ENCODE measurements at places on chromosomes 2 and 18. TPM values are rescaled to one million over a fixed set of nuclear protein-coding genes. Genes with fewer than 3 reads are reported as not detected.

- H3K27me3 ChIP-seq: peaks cover 5% of the 10 kb centered on the region
- no peak overlapping the region for H3K4me3 ChIP-seq
- no peak overlapping the region for H3K27ac ChIP-seq
- no peaks in the 10 kb centered on the region for H3K36me3 ChIP-seq
These were observed 137.8 kb downstream of the BCL2 start for GRCh38 chr18:63181706-63182309.

DNA sequence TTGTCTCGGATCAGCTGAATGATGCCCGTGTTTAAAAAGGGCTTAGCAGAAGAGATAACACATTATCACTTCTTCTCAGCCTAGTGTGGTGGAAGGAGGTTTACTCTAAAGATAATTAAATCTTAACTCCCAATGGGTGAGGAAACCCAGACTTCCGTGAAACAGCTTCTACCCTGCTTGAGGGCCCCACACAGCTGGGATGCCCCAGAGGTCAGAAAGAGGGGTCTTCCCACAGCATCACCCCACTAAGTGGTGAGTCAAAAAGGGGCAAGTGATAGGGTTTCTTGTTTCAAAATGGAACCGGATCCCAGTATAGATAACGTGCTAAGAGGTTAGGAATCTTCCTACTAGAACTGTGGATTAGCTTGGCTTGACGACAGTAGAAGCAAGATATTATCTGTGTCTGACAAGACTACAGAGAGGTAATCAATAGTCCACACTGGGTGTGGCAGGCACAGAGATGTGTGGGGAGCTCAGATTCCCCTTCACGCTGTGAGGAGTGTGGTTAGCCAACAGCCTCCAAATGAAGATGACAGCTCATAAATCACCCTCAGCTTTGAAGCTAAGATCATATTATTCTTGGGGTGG is 129.6 kb upstream of the COPS8 start:
- H3K27me3 ChIP-seq: no peaks in the 10 kb centered on the region
- no peak overlapping the region for H3K4me3 ChIP-seq
- H3K36me3 ChIP-seq: no peaks in the 10 kb centered on the region
- no peak overlapping the region for H3K27ac ChIP-seq

GRCh38 chr2:42092084-42092996 is 44.5 kb downstream of the PKDCC start:
- H3K27me3 ChIP-seq: no peaks in the 10 kb centered on the region
- no peak for DNase-seq

DNA sequence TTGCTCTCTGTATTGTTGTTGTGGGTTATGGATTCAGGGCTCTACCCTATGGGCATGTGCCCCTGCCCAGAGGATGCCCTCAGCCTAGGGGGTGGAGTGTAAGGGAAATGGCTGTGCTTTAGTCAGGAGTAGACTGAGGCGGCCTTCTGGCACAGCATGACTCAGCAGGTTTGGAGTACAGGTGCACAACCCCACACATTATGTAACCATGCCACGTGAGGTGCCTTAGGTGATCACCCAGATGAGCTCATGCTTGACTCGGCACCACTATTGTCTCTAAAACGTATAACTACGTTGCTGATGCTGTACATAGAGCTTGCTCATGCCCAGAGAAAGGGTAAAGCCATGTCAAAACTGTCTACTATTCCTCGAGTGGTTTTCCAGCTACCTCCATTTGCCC is 48.3 kb upstream of the ZC3H15 start:
- H3K4me3 ChIP-seq: no peak overlapping the region
- no peak for DNase-seq
- H3K27ac ChIP-seq: no peak overlapping the region
- H3K36me3 ChIP-seq: no peaks in the 10 kb centered on the region

DNA sequence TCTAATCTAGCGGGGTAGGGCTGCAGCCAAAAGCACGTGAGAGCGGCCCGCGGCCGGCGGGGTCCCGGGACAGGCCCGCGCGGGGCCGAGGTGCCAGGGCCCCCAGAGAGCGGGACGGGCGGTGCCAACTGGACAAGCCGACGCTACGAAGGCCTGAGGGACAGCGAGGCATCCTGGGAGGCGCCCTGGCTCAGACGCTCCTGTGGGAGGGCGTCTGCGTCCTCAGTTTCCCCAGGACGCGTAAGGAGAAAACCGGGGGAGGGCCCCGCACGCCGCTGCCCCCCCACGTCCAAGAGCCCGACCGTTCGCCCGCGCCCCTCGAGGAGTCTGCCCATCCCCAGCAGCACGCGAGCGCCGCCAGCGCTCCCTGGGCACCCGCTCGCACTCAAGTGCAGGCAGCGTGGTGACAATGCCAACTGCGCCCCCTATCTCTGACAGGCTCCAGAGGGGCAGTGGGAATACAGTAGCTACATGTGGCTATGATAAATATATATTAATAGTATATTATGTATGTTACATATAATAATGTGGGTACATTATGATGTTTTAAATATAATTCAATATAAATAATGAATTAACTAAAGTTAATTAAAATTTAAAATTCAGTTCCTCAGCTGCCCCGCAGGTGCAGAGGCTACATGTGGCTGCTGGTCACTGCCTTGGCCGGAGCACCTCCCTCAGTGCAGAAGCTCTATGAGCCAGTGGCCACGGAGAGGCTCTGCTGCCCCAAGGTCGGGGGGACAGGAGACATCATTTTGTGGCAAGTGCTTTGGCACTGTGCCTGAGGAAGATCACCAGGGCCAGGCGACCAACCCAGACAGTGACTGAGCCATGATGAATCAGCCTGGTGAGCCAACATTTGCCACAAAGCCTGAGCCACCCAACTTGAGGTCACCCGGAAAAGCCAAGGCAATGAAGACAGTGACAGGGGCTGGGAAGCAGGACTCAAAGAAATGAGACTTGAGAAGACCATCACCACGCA is 5.5 kb upstream of the SFT2D3 start:
- peaks cover 6% of the 10 kb centered on the region for H3K4me1 ChIP-seq
- no peak for DNase-seq
- no peak overlapping the region for H3K4me3 ChIP-seq
- H3K36me3 ChIP-seq: no peaks in the 10 kb centered on the region

DNA sequence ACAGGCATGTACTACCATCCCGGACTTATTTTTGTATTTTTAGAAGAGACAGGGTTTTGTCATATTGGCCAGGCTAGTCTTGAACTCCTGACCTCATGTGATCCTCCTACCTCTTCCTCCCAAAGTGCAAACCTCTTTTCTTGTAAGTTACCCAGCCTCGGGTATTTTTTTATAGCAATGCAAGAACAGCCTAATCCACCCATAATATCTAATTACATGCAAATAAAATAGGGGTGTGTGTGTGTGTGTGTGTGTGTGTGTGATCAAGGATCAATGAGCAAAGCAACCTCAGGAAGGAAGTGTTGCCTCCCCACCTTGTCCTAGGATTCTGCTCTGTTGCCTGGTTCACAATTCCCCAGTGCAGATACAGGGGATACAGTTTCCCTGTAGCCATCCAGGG is 45.6 kb downstream of the NGEF start:
- H3K4me3 ChIP-seq: no peak overlapping the region
- no peaks in the 10 kb centered on the region for H3K36me3 ChIP-seq
- H3K4me1 ChIP-seq: no peaks in the 10 kb centered on the region
- H3K27ac ChIP-seq: no peak overlapping the region

The EPAS1 gene
- polyA plus RNA-seq: 96.7 TPM

The IL1B gene
- 221 TPM for polyA plus RNA-seq

The ZNF142 gene
- polyA plus RNA-seq: 4.5 TPM

Measured in keratinocyte (primary cell).